Astrocyte of the spinal cord (primary cell): ENCODE measurements at places on chromosomes 1 and 21.

GRCh38 chr21:29670228-29670627, 269.6 kb downstream of the GRIK1 start:
- DNase-seq, result no peak

DNA sequence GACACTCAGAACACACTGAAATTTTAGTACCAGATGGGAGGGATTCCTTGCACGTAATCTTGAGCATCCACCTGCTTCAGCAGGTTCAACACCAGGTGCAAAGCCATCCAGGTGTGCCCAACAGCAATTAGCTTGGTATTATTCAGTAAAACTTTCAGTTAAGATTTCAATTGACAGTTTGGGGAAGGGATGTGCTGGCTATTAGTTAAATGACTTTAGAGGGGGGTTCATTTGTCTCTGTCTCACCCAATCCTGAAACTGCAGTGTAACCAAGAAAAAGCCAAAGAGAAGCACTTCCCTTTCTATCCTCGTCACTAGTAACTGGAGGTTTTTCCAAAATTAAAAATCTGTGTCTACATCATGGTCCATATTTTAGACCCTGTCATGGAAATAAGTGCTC, 90.9 kb downstream of the PIK3R3 start:
- DNase-seq, result no peak

DNA sequence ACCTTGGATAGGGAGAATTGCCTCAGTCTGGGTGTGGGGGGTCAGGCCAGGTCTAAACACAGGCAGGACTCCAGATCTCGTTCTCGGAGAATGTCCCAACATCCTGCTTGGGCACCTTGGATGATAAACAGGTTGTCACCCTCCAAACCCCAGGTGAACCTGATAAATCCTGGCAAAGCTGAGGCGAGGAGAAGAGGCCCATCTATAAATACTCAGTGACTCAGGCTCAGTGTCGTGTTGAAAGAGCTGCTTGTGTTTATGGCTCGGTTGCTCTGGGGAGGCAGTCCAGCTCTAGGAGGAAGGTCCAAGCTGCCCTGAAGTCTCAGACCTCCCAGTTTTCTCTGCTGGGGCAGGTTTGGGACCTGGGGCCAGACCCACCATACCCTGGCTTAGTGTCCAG, 15.8 kb upstream of the TRIM63 start:
- DNase-seq, result no peak

GRCh38 chr21:35906586-35906985, 153.7 kb downstream of the SETD4 start:
- DNase-seq, result no peak

DNA sequence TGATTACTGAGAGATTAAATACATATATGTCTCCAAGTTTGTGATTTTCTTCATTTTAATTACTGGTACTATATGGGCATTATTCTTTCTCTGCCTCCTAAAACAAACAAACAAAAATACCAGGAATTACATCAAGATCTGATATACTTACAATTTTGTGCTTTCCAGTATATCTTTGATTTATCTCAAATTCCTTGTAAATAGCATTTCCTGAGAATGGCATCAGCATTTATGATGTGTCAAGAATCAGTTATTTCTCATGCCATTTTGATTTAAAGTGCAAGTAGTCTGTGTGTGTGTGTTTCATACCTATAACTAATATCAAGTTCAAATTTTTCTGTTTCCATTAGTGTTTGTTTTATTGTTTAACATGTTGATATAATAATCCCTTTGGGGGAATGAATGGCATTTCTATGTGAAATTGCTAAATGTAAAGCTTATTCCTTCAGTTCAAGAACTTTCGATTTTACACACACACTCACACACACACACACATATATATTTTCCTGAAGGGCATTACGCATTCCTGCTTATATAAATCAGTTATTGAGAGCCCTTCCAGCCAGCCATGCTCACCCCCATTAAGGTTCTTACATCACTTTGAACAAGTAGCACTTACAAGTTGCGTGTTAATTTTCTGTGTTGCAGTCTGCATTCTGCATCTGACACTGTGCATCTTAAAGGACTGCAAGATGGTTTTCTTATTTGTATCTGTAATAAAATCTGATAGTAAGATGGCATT, 102.7 kb downstream of the NEK7 start:
- DNase-seq, result no peak

DNA sequence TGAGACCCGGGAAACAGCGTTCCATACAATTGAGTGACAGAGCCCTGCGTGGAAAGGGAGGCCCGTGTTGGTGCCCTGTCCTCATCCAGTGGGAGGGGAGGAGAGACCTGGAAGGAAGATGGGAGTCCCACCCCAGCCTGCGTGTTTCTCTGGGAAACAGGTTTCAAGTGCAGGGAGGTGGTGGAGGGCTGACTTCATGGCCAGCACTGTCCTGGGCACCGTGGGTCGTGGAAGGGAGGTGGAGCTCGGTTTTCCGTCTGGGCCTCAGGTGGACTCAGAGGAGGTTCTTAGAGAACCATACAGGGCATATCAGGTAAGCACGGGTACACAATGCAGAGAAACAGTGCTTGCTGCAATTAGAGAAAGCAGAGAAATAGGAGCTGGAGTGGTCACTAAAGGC, 222.6 kb downstream of the CAMTA1 start:
- no peak for DNase-seq

DNA sequence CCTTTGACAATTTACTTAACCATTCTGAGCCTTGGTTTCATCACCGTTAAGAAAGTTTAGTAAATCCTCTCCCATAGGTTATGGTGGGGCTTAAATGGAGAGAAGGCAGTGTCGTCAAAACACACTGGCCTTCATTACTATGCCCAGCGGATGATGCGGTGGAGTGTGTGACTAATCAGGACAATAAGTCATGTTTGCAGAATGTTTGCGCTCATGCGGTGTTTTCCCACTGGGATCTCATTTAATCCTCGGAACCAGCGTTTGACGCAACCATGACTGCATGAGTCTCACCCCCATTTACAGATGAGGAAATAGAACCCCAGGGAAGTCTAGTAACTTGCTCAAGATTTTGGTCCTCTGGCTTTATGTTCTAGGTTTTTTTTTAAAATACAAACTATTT, 17.5 kb downstream of the SLC26A9 start:
- peak; percentile 94 for DNase-seq

DNA sequence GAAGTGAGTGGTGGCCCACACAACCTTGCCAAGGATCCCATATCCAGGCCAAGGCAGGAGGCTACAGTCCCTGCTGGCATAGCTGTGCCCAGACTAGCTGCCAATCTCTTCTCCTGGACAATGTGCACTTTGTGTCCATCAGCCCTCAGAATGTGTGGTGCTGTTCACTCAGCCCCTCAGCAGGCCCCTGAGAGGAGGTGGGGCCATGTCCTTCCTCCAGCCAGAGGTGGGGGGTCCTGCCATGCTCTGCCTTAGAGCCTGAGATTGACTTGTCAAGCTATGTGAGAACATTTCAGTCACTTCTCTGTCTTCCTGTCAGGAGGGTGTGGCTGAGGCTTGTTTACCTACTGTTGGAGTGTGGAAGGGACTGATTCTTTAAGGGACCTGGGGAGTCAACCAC, 1.4 kb downstream of the NCF2 start:
- DNase-seq, result no peak

DNA sequence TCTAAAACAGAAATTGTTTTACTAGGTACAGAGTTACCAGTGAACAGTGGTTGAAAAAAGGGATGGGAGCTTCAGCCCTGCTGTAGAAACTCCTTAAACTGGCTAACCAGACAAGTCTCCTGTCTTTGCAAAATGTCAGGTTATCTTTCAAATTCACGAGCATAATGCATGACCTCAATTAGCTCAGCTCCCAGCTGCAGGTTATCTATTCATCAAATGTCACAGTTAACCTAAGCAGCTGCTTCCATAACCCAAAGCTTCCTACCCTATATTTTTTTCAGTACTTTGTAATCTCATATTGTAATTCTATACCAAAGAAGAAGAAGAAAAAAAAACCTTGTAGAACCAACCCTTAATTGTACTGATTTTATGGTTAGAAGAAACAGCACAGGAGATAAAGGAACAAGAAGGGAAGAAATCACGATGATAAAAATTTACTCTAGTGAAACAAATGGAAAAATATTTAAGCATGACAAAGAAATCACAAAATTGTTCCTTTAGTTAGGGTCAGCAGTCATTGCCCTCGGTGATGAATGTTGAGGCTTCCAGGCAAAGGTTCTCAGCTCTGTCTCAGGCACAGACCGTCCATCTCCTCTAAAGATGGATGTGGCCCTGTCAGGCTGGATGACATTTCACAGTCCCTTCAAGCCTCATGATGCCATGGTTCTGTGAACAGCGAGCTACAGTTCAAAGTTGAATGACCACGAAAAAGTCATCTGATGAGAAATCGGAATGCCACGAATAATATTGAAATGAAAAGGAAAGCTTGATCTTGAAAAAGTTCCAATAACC, 95.9 kb downstream of the PLD5 start:
- DNase-seq, result no peak

- DNase-seq, result no peak
Measured at GRCh38 chr1:114100148-114100547, 53.5 kb downstream of the SYT6 start.

- no peak for DNase-seq
Measured at GRCh38 chr1:110172001-110172400, 21.7 kb downstream of the SLC6A17 start.

DNA sequence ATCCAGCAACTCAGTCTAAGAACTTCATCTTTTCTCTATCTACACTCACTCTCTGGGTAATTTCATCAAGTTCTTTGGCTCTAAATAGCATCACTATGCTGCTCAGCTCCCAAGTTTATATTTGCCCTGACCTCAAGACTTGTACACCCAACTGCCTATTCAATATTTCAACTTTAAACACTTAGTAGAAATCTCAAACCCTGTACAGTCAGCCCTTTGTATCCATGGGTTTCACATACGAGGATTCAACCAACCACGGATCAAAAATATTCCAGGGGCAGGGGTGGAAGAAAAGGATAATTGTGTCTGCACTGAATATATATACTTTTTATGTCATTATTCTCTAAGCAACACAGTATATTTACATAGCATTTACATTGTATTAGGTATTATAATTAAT, 13.9 kb downstream of the ASH1L start:
- no peak for DNase-seq
